ENCODE measurements at places on chromosomes 7 and 10.
A peak's percentile ranks its signal among the peaks of the same experiment; 100 is the strongest.

GRCh38 chr10:61882621-61883370 lies 18.7 kb upstream of the ARID5B start:
- no peak for DNase-seq
- no peaks in the 10 kb centered on the region for H3K27me3 ChIP-seq
- no peak overlapping the region for H3K27ac ChIP-seq
- no peaks in the 10 kb centered on the region for H3K36me3 ChIP-seq

DNA sequence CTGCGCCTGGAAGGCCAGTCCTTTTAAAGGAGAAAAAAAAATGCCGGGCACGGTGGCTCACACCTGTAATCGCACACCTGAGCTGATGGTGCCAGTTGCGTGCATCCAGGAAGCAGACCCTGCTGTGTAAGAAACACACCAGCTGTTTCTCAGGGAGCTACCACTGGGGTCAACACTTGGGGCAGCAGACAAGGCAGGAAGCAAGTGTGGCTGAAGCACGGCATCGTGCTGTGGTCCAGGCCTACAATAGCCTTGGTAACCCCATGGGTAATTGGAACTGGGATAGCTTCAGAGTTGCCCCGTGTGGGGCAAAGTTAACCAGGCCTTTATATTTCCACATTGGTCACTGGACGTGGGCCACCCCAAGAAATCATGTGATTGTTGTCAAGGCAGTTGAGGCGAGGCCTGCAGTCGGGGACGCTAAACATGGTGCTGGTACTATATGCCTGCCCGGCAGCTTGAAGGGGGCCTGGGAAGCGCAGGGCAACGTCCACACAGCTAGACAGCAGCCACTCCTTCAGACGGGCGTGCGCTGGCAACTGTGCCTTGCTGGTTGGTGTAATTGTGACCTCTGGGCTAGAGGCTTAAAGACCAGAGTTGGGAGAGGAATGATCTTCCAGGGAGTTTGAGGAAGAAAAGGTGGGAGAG lies 2.5 kb upstream of the TACR2 start:
- no peak overlapping the region for H3K4me3 ChIP-seq
- H3K4me1 ChIP-seq, result no peaks in the 10 kb centered on the region
- no peaks in the 10 kb centered on the region for H3K27me3 ChIP-seq
- no peaks in the 10 kb centered on the region for H3K36me3 ChIP-seq
- no peak for DNase-seq

DNA sequence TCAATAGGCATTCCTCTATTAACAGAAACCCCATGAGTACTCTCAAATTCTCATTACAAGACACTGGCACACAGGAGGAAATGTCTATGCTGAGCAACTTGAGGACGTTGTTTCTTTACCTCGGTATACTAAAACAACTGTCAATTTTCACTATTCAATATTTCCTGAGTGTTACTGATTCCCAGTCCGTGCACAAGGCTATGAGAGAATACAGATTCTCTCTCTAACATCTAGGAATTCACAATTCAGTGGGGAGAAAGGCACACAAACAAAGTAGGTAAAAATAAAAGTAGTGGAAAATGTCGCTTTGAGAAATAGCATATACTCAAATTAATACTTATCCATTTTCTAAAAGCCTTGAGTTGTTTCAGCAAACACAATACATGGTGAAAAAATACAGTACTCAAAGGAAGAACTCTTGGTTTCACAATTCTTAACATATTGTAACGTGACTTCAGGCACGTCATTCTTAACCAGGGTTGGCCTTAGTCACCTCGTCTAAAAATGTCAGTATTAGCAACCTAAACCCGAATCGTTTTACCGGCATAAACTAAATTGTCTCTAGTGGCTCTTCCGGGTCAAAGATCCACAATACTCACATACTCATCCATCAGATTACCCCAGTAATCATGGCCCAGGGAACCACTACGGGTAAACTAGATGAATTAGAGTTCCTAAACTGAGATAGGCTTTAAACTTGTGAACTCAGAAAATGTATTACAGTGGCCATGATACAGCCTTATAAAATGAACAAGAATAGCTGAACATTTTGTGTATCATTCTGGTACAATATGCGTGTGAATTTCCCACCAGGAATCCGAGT lies 1.5 kb downstream of the IPMK start:
- no peak overlapping the region for H3K27ac ChIP-seq
- DNase-seq, result no peak
- H3K4me1 ChIP-seq, result peaks cover 4% of the 10 kb centered on the region
- H3K27me3 ChIP-seq, result no peaks in the 10 kb centered on the region
- no peaks in the 10 kb centered on the region for H3K36me3 ChIP-seq

- H3K4me3 ChIP-seq, result no peak overlapping the region
- DNase-seq, result no peak
- H3K27ac ChIP-seq, result no peak overlapping the region
- H3K4me1 ChIP-seq, result peaks cover 13% of the 10 kb centered on the region
Measured at GRCh38 chr10:103852856-103853255, 2.5 kb downstream of the SH3PXD2A start.

- H3K27me3 ChIP-seq, result peaks cover 68% of the 10 kb centered on the region
- peak; percentile 53 for DNase-seq
- no peak overlapping the region for H3K27ac ChIP-seq
- peaks cover 4% of the 10 kb centered on the region for H3K4me1 ChIP-seq
- H3K36me3 ChIP-seq, result no peaks in the 10 kb centered on the region
Measured at GRCh38 chr7:91267171-91267955, 3.1 kb downstream of the FZD1 start.

- H3K4me3 ChIP-seq, result no peak overlapping the region
- H3K36me3 ChIP-seq, result no peaks in the 10 kb centered on the region
- no peaks in the 10 kb centered on the region for H3K4me1 ChIP-seq
- H3K27me3 ChIP-seq, result no peaks in the 10 kb centered on the region
- DNase-seq, result peak; percentile 70
- no peak overlapping the region for H3K27ac ChIP-seq
Measured at GRCh38 chr7:100642534-100642907, 1.2 kb upstream of the TFR2 start.

GRCh38 chr7:100891568-100892247 lies 2.2 kb upstream of the UFSP1 start:
- peaks cover 22% of the 10 kb centered on the region for H3K36me3 ChIP-seq
- no peak overlapping the region for H3K4me3 ChIP-seq
- peaks cover 2% of the 10 kb centered on the region for H3K4me1 ChIP-seq

DNA sequence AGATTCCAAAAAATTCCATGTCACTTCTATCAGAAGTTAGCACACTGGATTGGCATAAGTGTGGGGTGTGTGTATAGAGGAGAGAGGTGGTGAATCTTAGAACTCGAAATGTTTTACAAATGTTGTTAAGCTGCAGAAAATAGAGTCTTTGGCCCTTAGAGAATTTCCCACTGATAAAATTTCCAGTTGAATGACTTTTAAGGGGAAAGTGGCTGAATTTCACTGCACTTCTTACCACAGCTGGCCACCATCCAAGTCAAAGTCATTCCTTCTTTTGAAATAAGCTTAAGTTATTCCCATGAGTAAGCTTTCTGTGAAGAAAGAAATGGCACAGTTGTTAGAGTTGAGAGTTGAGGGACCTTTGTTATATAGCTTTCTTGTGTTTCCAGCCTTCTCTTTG lies 13.9 kb downstream of the VCL start:
- H3K4me1 ChIP-seq, result peaks cover 10% of the 10 kb centered on the region
- H3K36me3 ChIP-seq, result peaks cover 78% of the 10 kb centered on the region
- H3K4me3 ChIP-seq, result no peak overlapping the region

- no peaks in the 10 kb centered on the region for H3K27me3 ChIP-seq
- H3K4me3 ChIP-seq, result no peak overlapping the region
- no peaks in the 10 kb centered on the region for H3K36me3 ChIP-seq
- no peaks in the 10 kb centered on the region for H3K4me1 ChIP-seq
- DNase-seq, result no peak
Measured at GRCh38 chr10:11901833-11902475, 78.8 kb downstream of the PROSER2 start.

GRCh38 chr10:1448252-1448930 lies 288.9 kb downstream of the ADARB2 start:
- H3K27ac ChIP-seq, result no peak overlapping the region
- no peaks in the 10 kb centered on the region for H3K36me3 ChIP-seq
- H3K4me1 ChIP-seq, result no peaks in the 10 kb centered on the region
- H3K4me3 ChIP-seq, result no peak overlapping the region
- no peak for DNase-seq

- no peak overlapping the region for H3K27ac ChIP-seq
- H3K36me3 ChIP-seq, result no peaks in the 10 kb centered on the region
- no peaks in the 10 kb centered on the region for H3K27me3 ChIP-seq
- no peaks in the 10 kb centered on the region for H3K4me1 ChIP-seq
Measured at GRCh38 chr10:133195096-133195495, 34.9 kb upstream of the UTF1 start.

- no peak overlapping the region for H3K27ac ChIP-seq
- DNase-seq, result no peak
- no peaks in the 10 kb centered on the region for H3K36me3 ChIP-seq
- no peaks in the 10 kb centered on the region for H3K4me1 ChIP-seq
- no peak overlapping the region for H3K4me3 ChIP-seq
Measured at GRCh38 chr7:137206770-137207169, 136.8 kb downstream of the PTN start.

- H3K27me3 ChIP-seq, result no peaks in the 10 kb centered on the region
- H3K4me3 ChIP-seq, result no peak overlapping the region
- H3K4me1 ChIP-seq, result no peaks in the 10 kb centered on the region
- H3K27ac ChIP-seq, result no peak overlapping the region
Measured at GRCh38 chr7:241513-241912, 48.5 kb upstream of the FOXL3 start.

- H3K4me3 ChIP-seq, result no peak overlapping the region
- no peaks in the 10 kb centered on the region for H3K4me1 ChIP-seq
- H3K36me3 ChIP-seq, result peaks cover 11% of the 10 kb centered on the region
- no peak for DNase-seq
Measured at GRCh38 chr10:31972519-31973041, 43.9 kb upstream of the ARHGAP12 start.

- H3K27ac ChIP-seq, result no peak overlapping the region
- no peak overlapping the region for H3K4me3 ChIP-seq
- no peaks in the 10 kb centered on the region for H3K27me3 ChIP-seq
- H3K36me3 ChIP-seq, result no peaks in the 10 kb centered on the region
Measured at GRCh38 chr7:42407833-42408232, 170.8 kb upstream of the GLI3 start.

DNA sequence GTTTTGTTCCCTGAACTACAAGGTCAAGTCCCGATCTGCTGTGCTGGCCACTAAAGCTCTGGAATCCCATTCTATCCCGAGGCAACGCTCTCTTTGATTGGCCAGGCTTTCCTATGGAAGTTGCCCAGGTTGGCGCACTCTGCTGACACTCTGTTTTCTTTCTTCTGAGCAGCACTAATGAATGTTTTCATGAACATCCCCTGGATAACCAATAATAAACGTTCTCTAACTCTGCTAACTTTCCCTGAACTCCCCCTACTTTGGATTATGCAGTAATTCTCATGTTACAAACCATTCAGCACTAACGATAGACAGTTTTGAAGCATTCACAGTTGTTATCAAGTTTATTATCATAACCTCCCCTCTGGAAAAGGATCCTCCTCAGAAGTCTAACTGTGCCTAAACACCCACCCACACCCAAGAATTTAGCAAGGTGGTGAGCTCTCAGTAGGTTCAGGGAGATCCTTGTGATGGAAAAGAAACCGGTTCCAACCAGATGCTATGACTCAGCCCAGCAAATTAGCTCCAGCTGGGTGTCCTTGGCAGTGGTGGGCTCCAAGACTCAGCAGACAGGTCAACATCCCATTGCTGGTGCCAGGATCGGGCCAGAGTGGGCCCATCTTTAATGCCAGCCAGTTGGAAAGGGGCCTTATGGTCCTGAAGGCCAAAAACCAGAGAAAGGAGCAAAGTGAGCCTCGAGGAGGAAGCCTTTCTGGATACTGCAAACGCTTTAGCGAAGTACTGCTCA lies 68.4 kb downstream of the CREB3L2 start:
- DNase-seq, result no peak
- H3K4me1 ChIP-seq, result peaks cover 10% of the 10 kb centered on the region
- no peak overlapping the region for H3K27ac ChIP-seq
- H3K4me3 ChIP-seq, result no peak overlapping the region
- H3K27me3 ChIP-seq, result no peaks in the 10 kb centered on the region

DNA sequence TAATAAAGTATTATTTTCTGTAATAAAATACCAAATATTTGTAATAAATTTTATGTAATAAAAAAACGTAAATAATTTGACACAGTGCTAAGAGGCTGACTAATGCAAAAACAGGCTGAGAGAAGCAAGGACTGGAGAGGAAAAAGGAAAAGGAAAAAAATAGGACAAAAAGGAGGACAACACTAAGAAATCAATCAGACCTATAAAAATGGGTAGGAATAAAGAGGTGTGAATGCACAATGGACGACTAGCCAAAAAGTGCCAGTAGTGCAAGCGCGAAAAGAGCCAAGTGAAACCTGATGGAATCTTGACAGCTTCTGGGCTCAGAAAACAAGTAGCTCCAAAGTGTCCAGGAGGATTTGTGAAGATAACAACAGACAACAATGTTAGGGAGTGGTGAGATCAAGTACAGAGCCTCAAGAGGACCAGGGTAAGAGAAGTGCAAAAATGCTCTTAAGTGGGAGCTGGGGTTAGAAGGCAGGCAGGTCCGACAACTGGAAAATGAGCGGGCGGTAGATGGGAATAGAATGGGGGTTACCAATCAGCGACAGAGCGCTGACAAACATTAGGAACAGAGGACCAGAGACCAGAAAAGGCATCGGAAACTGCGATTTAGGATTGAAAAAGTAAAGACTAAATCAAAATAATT lies 1.2 kb downstream of the BRAF start:
- H3K27ac ChIP-seq, result peak overlapping the region; percentile 96
- no peaks in the 10 kb centered on the region for H3K4me1 ChIP-seq

- H3K27ac ChIP-seq, result no peak overlapping the region
- H3K27me3 ChIP-seq, result peaks cover 29% of the 10 kb centered on the region
- H3K4me3 ChIP-seq, result no peak overlapping the region
- H3K36me3 ChIP-seq, result peaks cover 6% of the 10 kb centered on the region
- DNase-seq, result no peak
- no peaks in the 10 kb centered on the region for H3K4me1 ChIP-seq
Measured at GRCh38 chr10:131899116-131899690, 1.6 kb upstream of the PPP2R2D start.

- no peaks in the 10 kb centered on the region for H3K27me3 ChIP-seq
- peaks cover 1% of the 10 kb centered on the region for H3K36me3 ChIP-seq
- no peak overlapping the region for H3K27ac ChIP-seq
- peak; percentile 70 for DNase-seq
- H3K4me3 ChIP-seq, result peak overlapping the region; percentile 91
Measured at GRCh38 chr7:149285603-149286002, 23.6 kb downstream of the ZNF783 start.

GRCh38 chr10:129131457-129132132 lies 335.4 kb upstream of the MGMT start:
- H3K4me3 ChIP-seq, result no peak overlapping the region
- peak; percentile 10 for DNase-seq
- no peaks in the 10 kb centered on the region for H3K27me3 ChIP-seq
- H3K36me3 ChIP-seq, result no peaks in the 10 kb centered on the region
- no peak overlapping the region for H3K27ac ChIP-seq
- H3K4me1 ChIP-seq, result no peaks in the 10 kb centered on the region

- DNase-seq, result no peak
- H3K4me3 ChIP-seq, result no peak overlapping the region
- H3K4me1 ChIP-seq, result no peaks in the 10 kb centered on the region
- H3K27me3 ChIP-seq, result peaks cover 7% of the 10 kb centered on the region
- no peaks in the 10 kb centered on the region for H3K36me3 ChIP-seq
Measured at GRCh38 chr7:137576481-137576880, 232.9 kb upstream of the PTN start.

Data from endodermal cell (in vitro differentiated cells).